ENCODE measurements at places on chromosomes 11 and 22.

DNA sequence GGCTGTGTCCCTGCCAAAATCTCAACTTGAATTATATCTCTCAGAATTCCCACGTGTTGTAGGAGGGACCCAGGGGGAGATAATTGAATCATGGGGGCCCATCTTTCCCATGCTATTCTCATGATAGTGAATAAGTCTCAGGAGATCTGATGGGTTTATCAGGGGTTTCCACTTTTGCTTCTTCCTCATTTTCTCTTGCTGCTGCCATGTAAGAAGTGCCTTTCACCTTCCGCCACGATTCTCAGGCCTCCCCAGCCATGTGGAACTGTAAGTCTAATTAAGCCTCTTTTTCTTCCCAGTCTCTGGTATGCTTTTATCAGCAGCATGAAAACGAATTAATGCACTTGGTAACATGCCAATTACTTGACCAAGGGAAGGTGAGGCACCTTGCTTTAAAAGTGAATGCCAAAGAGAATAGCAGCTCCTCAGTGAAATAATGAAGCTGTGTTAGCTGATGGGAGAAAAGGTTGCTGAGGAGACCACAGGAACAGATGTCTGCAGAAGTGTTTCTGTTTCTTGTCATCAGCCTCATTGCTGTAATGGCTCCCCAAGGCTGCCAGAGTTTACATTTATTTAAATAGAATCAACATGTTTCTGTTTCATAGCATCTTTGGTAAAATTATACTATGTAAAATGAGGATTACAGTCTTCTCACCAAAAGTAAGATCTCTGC, 89.0 kb upstream of the CD44 start:
- no peak for DNase-seq

DNA sequence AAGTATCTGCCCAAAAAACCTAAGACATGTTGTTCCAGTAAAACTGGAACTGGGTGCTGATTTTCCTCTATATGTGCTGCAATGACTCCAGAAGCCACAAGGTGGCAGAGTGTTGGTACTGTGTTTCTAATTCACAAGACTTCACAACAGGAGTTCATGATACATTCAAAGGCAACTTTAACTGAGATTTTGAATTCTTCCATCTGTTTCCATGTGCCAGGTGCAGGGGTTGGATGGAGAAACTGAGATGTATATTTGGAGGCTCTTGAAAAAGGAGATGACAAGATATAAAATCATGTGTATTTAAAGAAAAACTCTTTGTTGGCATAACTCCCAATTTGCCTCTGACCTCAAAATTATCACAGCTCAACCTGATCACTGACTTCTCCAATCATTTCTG, 1098.6 kb upstream of the CCDC90B start:
- no peak for DNase-seq

- DNase-seq: no peak
Observed at GRCh38 chr11:36388071-36388470, 92.0 kb downstream of the PRR5L start.

DNA sequence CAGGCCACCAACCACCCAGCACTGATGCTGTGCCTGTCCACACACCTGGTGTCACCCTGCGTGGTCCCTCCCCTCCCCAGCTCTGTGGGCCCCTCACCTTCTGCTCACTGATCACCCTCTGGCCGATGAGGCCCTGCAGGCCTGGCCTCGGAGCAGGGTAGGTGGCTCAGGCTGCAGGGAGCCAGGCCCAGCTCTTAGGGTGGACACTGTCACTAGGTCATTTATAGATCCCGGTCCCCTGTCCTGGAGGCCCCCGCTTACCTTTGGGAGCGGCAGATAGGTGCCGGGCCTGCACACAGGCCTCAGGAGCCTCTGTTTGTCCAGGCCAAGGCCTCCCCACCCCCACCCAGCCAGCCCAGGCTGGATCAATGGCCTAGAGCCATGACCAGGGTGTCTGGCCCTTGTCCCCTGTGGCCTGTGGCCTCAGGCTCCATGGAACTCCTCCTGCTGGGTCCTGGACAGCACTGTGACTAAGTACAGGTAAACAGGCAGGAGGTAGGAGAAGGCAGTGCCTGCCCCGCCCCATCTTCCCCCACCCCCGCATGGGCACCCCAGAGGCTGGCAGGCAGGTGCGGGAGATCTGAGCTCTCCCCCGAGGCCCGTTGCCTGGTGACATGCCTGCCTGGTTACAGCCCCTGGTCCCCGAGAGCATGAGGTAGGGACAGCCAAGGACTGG, at the start of gene TMPRSS6:
Gene TMPRSS6 (minus strand): TSS at position 472 of the 676 bp plus-strand sequence. CDS start 6,296 bp downstream, outside the sequence.
- DNase-seq: no peak

GRCh38 chr11:77320351-77320750, 18.9 kb upstream of the GDPD4 start:
- no peak for DNase-seq
